Stimulated activated CD8-positive, alpha-beta memory T cell treated with anti-CD3 and anti-CD28 coated beads, Interleukin-7, amount 100 ng/mL, for 1 hour (primary cell): ENCODE measurements at places on chromosomes 1 and 21.

DNA sequence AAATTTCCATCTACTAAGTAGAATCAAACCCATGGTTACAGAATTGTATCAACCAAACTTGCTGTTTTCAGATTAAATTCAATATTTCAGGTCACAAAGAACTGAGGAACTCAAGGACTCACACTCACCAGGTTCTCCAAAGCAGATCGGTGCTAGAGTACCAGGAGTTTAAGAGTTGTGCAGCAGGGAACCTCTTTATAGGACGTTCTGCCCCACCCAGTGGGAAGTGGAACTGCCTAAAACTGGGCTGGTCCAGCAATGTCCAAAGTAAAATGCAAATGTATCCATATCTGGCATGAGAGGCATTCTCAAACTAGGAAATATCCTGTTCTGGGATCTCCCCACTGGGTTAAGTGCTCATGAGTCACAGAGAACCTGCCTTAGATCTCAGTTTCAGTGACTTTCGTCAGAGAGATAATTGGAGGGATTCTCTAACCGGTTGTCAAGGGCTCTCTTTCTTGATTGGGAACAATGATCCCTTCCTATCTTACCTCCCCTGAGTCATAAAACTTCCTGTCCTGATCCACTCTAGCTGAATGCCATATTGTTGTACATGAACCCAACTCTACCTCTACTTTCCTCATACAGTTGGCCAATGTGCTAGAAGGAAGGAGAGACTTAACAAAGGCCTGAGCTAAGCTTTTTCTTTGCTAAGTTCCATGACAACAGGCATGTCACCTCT, at the start of gene SPRR2D:
TSS of gene SPRR2D (minus strand) at position 171 of the 682 bp plus-strand sequence. CDS start 774 bp downstream, outside the sequence.
- DNase-seq = no peak

- no peak for DNase-seq
These were observed at the start of gene HDGF for GRCh38 chr1:156751451-156751756. Gene HDGF, minus strand, starts transcription at chr1:156751675. Its CDS starts 246 bp downstream, at chr1:156751429.

DNA sequence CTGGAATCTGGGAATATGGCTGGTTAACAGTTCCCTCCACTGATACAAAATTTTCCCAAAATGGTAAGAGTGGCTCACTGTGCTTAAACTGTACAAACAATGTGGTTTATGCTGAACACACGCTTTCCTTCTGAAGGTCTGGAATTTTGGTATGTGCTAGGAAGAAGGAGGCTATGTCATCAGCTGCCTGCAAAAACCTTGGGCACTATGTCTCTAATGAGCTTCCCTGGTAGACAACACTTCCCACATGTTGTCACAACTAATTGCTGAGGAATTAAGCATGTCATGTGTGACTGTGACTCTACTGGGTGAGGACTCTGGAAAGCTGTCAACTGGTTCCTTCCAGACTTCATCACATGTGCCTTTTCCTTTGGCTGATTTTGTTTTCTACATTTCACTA, 29.2 kb downstream of the IPP start:
- no peak for DNase-seq

DNA sequence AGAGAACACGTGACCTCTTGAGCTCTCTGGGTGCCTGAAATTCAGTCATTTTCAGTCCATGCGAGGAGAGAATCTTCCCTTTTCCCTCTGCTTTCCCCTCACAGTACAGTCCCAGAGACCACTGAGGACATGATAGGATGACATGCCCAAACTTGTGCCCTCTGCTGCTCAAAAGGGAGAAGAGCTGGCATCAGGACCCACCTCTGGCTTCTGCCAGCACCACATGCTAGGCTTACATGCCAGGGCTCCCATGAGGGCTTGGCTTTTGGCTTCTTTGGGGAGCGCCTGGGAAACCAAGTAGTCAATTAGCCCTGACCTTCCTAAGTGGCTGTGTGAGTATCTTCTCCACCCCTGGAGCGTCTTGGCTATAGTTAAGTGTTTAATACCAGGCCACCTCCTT, 13.8 kb upstream of the KCNQ4 start:
- DNase-seq = no peak

GRCh38 chr1:208521534-208521933, 277.4 kb upstream of the PLXNA2 start:
- no peak for DNase-seq

DNA sequence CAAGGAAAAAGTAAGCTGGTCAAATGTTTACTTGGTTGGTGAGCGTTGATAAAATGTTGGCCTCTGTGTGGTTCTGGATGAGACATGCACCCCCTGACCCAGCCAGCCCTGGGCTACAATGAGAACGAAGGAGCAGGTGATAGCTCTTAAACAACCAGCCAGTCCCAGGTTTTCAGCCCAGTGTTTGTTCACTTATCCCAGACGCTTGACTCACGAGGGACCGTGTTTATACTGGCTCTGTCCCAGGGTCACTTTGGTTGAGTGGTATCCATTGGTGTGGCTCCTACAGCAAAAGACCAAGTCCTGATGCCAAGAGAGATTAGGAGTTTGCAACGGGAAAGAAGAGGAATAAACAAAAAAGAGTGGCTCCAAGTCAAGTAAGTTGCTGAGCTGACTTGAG, 86.9 kb downstream of the KCNJ15 start:
- DNase-seq = no peak

DNA sequence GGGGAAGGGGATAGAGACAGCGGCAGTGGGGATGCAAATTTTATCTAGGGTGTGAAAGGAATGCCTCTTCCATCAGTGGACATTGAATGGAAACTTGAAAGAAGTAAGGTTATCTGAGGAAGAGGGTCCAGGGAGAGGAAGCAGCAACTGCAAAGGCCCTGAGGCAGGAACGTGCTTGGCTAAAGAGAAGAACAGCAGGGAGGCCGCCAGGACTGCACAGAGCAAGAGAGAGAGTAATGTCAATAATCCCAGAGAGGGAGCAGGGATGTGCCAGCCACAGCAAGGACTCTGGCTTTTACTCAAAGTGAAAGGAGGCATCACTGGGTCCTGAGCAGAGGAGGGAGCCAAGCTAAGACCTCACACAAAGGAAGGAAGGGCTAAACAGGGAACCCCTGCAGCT, 50.9 kb downstream of the KCND3 start:
- no peak for DNase-seq

- no peak for DNase-seq
These were observed 233.0 kb upstream of the RAB4A start for GRCh38 chr1:229037806-229038405.

DNA sequence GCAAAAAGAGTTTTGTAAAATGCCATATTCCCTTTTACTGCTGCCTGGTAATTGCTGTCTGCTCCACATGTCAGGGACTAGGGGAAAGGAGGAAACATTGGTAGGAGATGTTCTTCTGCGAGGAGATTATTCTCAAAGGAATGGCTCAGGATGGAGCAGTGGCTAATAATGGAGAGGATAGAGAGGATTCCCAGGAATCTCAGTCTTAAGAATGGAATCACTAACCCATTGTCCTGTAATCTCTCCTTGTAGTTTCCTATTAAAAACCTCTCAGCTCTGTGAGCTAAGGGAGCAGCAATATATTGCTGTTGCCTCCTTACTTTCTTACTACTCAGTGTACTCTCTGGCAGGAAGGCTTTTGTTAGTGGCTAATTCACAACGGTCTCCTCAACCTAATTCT, 175.4 kb downstream of the HS2ST1 start:
- DNase-seq = no peak

DNA sequence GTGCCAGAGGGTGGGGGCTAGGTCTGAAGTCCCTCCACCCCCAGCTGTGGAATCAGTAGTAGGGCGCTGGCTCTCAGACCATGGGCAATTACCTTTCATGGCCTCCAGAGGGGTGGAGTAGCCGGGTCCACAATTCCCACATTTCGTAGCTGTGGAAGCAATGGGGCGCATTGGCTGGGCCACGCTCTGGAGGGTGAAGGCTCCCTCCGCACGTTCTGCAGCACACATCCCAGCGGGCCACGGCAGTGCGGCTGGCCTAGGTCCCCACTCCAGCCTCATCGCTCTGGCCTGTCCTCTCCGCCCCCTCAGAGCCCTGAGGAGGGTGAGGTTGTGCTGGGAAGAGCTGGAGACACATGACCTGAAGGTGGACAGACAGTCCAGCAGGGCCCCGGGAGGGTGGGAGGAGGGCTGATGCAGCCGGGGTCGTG, 2.9 kb downstream of the SELENBP1 start:
- no peak for DNase-seq

- DNase-seq = peak; percentile 52
These were observed 5.4 kb downstream of the TFF3 start for GRCh38 chr21:42309753-42310213.

GRCh38 chr1:70778056-70778762, 269.4 kb downstream of the PTGER3 start:
- no peak for DNase-seq

DNA sequence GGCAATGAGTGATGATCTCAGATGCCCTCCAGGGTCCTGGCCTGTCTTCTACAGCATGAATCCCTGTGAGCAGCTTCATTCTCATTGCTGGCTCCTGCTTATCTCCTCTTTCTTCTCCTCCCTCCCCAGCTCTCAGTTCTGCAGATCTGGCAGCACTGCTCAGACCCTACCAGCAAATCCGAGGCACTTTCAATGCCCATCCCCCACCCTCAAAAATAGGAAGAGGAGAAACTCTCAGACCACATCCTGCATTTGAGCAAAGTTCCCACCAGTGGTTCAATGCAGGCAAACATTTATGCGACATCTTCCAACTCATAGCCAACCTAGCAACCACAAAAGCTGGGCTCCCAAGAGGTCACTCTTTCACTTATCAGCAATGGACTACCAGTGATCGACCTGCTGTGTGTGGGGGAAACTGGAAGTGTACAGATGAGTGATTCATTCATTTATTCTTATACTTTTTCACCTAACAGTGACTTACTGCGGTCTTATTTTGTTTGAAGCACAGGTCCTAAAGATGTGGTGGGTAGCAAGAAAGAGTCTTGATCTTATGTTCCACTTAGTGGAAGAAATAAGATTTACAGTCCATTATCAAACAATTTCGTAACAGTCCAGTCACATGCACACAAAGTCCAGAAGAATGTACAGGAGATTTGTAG, 5.8 kb upstream of the CHI3L2 start:
- no peak for DNase-seq

- DNase-seq = no peak
These were observed 23.0 kb upstream of the CCT8 start for GRCh38 chr21:29096218-29097015.
